Muscle of back (tissue), 13 donors: ENCODE measurements at places on chromosomes 6 and 20. TPM values are rescaled to one million over a fixed set of nuclear protein-coding genes. Genes with fewer than 3 reads are reported as not detected.

The ASIP gene
- polyA plus RNA-seq, result 2.1 TPM

GRCh38 chr20:31915491-31916280 lies 36.2 kb downstream of the PDRG1 start:
- DNase-seq, result no peak

DNA sequence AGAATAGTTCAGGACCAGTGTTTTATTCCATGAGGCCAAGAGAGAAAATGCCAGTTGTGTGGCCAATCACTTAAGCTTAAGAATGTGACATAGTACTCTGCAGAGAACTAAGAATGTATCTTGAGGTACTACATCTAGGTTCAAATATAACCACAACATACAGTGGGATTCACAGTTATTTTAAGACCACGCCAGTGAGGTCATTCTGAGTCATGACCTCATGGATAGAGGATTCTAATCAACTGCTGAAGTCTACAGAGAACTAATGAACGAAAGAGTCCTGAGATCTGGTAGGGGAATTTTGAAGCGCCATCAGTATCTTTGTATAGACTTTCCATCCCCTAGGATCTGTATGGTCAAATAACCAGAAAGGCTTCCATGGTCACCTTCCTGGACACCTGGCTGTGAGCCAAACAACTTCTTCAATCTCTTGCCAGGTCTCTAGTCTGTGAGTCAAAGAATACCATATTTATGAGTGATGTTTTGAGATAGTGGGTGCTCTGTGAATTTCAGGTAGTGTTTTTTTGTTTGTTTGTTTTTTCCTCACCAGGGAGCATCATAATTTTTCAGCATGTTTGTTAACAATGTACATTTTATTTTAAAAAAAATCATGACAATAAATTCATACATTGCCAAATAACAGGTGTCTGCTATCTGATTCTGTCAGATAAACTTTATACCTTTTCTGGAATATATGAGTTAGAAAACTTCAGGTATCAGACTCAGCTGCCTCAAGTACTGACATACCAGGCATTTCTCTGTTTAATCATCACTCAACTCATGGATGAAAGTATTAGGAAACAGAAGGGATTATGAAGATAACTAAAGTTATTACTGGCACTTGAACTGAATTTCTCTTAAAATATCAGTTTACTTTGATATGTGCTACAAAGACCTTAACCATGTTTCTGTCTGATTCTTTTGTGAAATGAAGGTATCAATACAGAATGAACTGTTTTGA lies 217.9 kb downstream of the PLCB4 start:
- DNase-seq, result no peak

GRCh38 chr20:8587810-8588209 lies 455.7 kb downstream of the PLCB1 start:
- DNase-seq, result no peak

GRCh38 chr6:110547266-110547964 lies 71.0 kb upstream of the SLC22A16 start:
- DNase-seq, result peak; percentile 58

The FABP7 gene
- 0.90 TPM for polyA plus RNA-seq

The SLC12A5 gene
- 0.52 TPM for polyA plus RNA-seq

GRCh38 chr20:54028276-54029011 lies 42.0 kb downstream of the BCAS1 start:
- DNase-seq, result no peak

The NTSR1 gene
- 0.16 TPM for polyA plus RNA-seq

- no peak for DNase-seq
Observed at GRCh38 chr20:25288291-25289181, 40.7 kb downstream of the PYGB start.

The DDAH2 gene
- 110 TPM for polyA plus RNA-seq

The LY86 gene
- 2.6 TPM for polyA plus RNA-seq

GRCh38 chr20:31662372-31662854 lies 24.7 kb downstream of the COX4I2 start:
- no peak for DNase-seq

GRCh38 chr20:62804627-62805154 lies at the start of gene OGFR:
TSS of gene OGFR (plus strand) at chr20:62804835. CDS start at chr20:62804860, 25 bp downstream.
- peak; percentile 82 for DNase-seq

DNA sequence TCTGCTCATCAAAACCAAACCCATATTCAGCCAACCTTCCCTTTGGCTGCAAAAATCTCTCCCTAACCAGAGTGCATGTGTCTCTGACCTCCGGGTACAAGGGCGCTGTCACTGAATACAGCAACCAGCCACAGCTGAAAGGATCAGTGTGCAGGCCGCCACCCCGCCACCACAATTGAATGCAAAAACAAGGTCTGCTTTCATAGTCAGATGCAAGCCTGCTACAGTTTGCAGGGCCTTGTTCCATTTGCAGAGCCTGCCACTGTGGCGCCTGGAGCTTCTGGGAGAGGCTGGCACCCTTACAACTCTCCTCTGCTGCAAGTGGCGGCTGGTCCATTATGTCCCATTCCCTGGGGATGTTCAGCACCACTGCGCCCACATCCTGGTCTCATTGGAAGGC lies 23.5 kb downstream of the MDGA1 start:
- no peak for DNase-seq

The TCP11 gene
- 0.73 TPM for polyA plus RNA-seq

The CDH26 gene
- 0.80 TPM for polyA plus RNA-seq

The WFDC13 gene
- polyA plus RNA-seq, result not detected

The PPP1R3G gene
- 1.8 TPM for polyA plus RNA-seq

DNA sequence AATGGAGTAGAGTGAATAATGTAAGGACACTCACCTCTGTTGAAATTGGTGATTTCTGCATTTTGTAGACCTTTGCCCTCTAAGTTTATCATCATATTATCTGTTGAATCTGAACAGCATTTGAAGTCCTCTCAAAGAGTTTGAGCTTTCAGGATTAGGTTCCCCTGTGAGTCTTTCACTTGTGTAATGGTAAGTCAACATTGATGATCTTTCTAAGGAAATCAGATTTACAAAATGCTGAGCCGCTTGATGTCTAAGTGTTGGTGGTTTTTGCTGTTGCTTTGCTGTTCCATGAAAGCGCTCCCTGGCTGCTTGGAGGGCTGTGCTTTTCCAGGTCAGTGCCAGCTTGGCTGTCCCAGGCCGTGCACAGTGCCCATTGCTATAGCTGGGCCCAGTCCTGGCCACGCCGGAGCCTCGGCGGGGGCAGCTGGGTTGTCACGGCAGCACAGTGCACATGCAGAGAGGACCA lies 33.8 kb upstream of the KIF25 start:
- no peak for DNase-seq

The BNIP5 gene
- 0.04 TPM for polyA plus RNA-seq

The NEDD9 gene
- polyA plus RNA-seq, result 16.1 TPM

The RIPOR3 gene
- polyA plus RNA-seq, result 13.2 TPM

GRCh38 chr6:138455746-138456400 lies 43.4 kb downstream of the NHSL1 start:
- DNase-seq, result no peak

DNA sequence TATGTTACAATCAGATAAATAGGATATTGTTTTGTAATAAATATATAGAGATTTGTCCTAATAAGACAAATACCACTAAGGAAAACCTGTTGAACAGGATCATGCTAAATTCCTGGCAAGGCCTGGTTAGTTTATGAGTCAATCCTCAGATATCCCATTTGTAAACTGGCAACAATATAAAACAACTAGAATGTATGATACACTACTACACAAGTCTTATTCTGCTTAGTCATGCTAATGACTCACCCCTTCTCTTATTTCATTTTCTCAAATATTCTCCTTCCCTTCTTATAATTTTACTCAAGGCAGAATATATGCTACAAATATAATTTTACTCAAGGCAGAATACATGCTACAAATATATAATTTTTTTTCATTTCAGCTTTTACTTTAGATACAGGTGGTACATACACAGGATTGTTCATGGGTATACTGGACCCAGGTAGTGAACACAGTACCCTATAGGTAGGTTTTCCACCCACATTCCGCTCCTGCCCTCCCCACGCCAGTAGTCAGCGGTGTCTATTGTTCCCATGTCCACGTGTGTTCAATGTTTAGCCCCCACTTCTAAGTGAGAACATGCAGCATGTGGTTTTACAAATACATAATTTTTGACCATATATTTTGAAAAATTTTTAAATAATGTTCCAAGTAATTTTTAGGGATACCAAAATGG lies 6.3 kb downstream of the OSER1 start:
- no peak for DNase-seq

- DNase-seq, result no peak
Observed at GRCh38 chr6:158939255-158940159, 60.5 kb downstream of the RSPH3 start.

DNA sequence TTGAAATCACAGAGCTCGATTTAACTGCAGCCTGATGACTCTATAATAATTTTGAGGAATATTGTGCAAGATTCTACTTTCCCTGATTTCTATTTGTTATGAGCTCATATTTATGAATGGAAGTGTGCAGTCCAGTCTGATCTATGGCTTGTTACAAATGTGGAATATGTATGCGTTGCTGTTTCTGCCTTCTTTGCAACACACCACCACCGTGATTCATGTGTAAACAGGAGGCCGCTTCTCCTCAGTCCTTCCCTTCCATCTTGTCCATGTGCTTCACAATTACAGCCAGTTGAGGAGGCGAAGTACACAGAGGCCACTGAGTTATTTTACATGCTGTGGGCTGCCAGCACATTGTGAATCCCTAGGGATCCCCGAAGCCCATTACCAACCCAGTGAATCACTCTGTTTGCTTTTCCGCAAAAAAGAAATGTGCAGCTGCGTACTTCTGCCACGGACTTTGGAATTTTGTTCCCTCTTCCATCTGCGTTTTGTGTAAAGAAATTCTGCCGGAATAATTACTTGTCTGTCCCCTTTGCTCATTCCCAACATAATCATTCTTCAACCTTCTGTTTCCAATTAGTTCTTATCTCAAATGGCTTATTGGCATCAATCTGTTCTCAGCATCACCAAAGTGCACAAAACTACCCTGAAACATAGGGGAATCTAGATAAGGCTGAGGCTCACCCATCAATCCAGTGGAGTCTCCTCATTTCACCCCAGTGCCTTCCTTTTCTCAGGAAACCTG lies 551.6 kb upstream of the CITED2 start:
- DNase-seq, result peak; percentile 92

- DNase-seq, result no peak
Observed at GRCh38 chr6:10406556-10406955, 8.3 kb downstream of the TFAP2A start.

The ABHD16B gene
- polyA plus RNA-seq, result not detected

The RSPH4A gene
- 0.87 TPM for polyA plus RNA-seq

The MMP24 gene
- polyA plus RNA-seq, result 0.52 TPM

DNA sequence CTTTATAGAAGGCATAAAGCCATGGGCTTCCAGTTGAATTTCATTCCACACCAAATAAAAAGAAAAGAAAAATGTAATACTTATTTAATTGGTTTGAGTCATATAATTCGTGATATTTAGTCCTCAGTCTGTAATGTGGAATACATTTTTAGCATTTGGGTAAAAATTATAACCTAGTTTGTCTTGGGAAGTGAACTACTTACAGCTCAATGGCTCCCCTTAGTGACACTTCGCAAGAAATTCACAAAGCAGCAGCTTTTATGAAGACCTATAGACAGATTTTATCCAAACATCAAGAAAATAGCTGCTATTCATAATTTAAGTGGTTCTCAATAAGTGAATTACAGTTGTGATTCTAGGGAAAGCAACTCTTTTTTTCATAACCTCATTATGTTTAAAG lies 72.1 kb downstream of the RSPO3 start:
- DNase-seq, result no peak

- no peak for DNase-seq
Observed at GRCh38 chr6:134596191-134596590, 278.3 kb upstream of the SGK1 start.

- no peak for DNase-seq
Observed at GRCh38 chr6:13803581-13803980, 10.8 kb downstream of the MCUR1 start.

- no peak for DNase-seq
Observed at GRCh38 chr6:135439549-135439948, 58.0 kb downstream of the AHI1 start.

DNA sequence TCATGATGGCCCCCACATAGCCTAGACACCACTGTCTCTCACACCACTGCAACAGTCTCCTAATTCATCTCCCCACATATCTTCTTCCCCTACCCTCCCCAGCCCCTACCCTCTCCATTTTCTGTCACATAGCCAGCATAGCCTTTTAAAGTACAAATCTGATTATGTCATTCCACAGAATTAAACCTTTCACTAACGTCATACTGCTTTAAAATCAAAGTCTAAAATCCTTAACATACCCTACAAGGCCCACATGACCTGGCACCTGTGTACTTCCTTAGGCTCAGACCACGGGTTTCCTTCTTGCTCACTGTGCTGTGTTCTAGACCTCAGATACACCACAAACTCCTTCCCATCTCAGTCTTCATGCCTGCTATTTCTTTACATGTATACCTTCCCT lies 5.9 kb downstream of the OSTM1 start:
- no peak for DNase-seq

The WFDC10B gene
- polyA plus RNA-seq, result not detected

DNA sequence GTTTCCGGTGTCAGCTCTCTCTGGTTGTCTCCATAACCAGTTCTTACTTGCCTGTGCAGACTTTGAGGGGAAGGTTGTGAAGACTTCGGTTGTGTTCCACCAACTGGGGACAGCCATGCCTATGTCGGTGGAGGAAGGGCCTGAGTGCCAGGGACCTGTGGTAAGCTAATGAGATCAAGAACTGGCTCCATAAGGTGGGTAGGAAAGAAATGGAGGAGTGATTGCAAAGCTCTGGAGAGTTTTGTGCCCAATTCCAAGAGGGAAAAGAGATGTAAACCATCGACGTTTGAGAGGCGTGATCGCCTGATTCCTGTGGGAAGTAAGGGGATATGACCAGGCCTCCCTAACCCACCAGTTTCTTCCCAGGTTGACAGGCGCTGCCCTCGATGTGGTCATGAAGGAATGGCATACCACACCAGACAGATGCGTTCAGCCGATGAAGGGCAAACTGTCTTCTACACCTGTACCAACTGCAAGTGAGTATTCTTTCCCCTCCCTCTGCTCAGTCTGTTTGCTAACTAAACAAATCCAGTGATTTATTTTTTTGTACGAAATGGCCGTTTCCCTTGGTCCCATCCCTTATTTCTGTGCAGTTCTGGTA lies 893 bp downstream of the POLR1H start:
- no peak for DNase-seq

The MYCT1 gene
- 17.4 TPM for polyA plus RNA-seq

DNA sequence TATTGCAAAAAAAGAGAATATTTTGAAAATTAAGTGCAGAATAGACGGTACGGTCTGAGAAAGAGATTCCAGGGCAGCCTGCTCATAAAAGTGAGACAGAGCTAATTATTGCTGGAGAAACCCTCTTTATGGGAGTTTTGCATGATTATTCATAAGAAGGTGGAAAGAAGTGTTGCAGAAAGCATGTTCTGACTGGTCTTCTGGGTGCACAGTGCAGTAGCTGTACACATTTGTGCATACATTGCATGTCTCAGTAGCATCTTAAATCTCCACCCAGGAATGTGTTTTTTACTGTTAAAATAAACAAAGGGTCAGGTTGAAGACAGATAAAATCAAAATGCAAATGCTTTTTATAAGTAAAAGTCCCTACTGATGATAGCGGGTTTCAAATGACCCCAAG lies 1813.6 kb upstream of the DEFB115 start:
- DNase-seq, result no peak

The IFT52 gene
- 29.6 TPM for polyA plus RNA-seq

GRCh38 chr6:4135665-4136353 lies 434 bp upstream of the ECI2 start:
- DNase-seq, result peak; percentile 96
